Upper lobe of left lung (tissue), 6 donors: ENCODE measurements at places on chromosomes 5 and 9. TPM values are rescaled to one million over a fixed set of nuclear protein-coding genes. Genes with fewer than 3 reads are reported as not detected.

DNA sequence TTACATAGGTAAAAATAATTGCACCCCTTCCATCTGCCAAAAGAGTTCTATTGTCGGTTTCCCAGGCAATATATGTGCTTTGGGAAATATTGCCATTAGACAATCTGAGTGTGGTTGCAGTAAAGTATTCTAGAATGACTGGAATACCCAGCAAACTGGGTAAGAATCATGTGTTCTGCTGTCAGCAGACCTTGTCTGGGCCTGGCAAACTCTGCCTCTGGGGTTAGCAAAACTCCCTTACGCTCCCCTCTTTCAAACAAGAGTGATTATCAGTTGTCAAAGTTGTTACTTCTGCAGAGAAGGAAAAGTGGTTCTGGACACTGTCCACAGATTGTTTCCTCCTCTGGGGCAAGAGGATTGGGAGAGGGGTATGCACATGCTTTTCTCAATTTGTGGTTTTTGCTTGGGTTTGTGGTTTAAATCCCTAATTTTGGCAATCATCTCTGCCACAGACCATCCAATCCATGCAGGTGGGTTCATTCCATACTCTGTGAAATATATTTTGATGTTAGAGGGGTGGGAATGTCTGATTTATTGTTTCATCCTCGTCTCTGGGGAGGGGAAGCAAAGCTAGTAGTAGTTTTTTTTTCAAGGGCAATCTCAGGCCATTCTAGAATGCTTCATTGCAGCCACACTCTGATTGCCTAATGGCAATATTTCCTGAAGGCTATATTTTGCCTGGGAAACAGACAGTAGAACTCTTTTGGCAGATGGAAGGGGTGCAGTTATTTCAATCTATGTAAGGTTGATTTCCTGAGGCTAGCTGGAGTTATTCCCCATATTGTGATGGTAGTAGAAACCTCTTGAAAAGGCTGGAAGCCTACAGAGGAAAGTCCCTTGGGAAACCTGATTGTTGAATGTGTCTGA is 24.0 kb upstream of the TNFSF15 start:
- DNase-seq, result no peak

DNA sequence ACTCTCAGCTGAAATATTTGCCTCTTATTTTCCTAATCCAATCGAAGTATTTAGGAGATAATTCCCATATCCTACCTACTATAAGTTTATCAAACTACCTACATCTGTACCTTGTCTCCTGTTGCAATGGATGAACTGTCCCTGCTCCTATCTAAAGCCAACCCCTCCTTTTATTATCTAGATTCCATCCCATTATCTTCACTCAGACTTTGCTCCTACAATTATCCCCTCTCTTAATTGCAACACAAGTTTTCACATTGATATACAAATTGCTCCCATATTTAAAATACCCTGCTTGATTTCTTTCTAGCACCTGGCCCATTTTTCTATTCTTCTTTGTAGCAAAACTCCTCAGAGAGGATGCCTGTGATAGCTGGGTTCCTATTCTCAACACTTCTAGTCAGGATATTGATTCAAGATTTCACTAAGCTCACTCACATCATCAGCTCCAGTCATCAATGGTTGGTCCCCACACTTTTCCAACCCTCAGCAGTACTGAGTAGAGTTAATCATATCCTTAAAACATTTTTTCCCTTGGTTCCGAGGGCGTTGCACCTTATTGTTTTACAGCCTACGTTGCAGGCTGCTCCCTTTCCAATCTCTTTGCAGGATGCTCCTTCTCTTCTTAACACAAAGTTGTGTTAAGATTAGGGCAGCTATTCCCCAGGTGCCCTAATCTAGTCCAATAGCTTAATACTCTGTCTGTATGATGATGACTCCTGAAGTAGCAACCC is 177.8 kb upstream of the PTGER4 start:
- DNase-seq, result no peak

GRCh38 chr9:38255599-38255998 is 136.9 kb upstream of the ALDH1B1 start:
- no peak for DNase-seq

GRCh38 chr5:158121678-158122077 is 262.7 kb upstream of the CLINT1 start:
- DNase-seq, result no peak

DNA sequence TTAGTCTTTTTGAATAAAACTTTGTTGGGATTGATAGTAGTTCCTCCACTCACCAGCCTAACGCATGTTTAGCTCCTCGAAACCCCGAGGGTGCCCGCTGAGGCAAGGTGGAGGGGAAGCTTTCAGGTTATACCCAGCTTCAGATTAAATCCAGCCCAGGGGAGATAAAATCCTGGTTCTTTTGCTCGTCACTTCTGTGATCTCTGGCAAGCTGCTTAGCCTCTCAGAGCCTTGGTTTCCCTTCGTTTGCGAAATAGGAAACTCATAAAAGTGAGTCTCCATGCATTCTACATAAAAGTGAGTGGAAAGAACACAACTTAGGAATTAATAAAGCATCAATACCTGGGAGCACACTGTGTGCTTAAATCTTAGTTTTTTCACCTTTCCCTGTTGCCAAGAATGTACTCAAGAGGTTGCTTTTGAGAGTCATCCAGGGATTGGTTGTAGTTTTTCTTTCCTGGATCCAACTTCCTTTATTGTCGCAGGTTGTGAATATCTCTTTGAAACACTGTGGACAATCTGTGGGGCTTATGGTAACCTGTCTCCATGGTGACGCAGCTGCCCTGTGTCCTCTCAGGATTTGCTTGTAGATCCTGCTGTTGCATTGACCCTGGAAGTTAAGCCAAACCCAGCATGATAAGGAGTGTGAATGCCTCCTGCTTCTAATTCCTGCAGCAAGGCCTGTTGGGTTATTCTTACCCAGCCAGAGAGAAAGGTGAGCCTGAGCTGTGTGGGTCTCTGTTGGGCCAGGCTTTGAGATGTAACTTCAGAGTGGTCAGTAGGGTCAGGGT is 2.0 kb downstream of the GALNT12 start:
- no peak for DNase-seq

- DNase-seq, result no peak
Observed at GRCh38 chr5:53569453-53569852, 9.0 kb downstream of the NDUFS4 start.

DNA sequence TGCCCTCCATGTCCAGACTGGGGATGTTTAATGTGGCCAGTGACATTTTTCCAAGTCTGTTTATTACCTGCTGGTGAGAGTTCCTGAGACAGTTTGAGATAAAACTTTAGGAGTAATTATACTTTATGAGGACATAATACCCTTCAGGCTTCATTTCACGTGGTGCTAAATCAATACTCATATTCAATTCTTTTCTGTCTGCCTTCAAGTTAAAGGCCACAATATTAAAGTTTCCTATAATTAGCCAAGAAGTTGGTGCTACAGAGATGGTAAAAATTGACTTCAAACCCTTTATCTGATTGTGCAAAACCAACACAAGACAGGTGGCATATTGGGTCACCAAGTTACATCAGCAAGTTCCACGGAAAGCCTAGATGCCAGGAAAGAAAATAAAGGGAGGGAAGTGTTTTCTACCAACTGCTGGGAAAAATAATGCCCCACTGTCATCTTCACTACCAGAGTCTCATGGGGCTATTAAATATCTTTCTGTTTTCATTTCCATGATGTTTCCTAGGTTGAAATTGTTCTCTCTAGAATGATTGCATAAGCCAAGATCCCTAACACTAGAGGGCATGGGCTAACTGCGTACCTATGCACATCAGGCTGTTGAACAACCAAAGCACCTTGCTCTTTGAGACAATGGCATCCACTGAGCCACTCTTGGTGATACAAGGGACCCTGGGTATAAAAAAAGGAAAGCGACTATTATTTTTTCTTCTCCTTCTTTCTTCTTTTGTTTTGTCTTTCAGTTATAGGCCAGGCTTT is 68.7 kb downstream of the INSYN2B start:
- DNase-seq, result no peak

GRCh38 chr5:56202483-56202882 is 30.6 kb downstream of the ANKRD55 start:
- no peak for DNase-seq

GRCh38 chr5:122547669-122548068 is 227.2 kb upstream of the SNX2 start:
- DNase-seq, result no peak

DNA sequence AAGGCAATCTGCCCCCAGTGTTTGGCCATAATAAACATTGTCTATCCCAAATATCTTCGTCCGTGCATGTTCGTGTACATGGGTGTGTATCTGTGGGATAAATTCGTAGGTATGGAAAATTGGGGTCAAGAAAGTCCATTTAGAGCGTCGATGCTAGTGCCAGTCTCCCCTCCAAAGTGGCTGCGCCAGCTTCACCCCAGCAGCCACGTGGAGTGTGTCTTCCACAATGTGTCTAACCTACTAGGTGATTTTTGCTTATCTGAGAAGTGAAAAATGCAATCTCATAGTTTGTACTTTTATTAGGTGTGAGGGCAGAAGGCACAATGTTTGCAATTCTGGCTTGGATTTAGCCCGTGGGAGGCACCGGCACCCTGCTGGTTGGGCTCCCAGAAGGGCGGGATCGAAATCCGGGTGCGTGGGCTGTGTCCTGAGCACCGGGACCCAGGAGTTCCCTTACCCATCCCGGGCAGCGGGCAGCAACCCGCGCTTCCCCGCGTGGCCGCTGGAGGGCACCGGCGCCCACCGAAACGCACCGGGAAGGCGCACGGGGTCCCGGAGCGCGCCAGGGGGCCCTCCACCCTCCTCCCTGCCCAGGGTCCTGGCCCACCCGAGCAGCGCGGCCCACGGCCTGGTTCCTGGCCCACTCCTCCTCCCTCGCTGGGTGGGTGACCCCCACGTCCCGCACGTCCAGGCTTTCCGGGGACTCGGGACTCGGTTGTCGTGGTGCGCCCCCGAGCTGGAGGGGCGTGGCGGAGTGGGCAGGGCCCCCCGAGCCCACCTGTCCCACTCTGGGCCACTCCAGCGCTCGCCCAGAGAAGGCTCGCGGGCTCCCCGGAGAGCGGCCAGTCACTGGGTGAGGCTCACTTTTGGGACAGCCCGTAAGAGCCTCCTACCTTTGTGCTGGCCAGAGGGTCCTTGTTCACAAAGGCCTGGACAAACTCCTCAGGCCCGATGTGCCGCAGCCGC is 55.4 kb upstream of the RNF130 start:
- DNase-seq, result no peak

Gene CATSPER3
- not detected for total RNA-seq
